Left ventricle myocardium superior (tissue), 1 donor: ENCODE measurements at places on chromosomes 4 and X.

DNA sequence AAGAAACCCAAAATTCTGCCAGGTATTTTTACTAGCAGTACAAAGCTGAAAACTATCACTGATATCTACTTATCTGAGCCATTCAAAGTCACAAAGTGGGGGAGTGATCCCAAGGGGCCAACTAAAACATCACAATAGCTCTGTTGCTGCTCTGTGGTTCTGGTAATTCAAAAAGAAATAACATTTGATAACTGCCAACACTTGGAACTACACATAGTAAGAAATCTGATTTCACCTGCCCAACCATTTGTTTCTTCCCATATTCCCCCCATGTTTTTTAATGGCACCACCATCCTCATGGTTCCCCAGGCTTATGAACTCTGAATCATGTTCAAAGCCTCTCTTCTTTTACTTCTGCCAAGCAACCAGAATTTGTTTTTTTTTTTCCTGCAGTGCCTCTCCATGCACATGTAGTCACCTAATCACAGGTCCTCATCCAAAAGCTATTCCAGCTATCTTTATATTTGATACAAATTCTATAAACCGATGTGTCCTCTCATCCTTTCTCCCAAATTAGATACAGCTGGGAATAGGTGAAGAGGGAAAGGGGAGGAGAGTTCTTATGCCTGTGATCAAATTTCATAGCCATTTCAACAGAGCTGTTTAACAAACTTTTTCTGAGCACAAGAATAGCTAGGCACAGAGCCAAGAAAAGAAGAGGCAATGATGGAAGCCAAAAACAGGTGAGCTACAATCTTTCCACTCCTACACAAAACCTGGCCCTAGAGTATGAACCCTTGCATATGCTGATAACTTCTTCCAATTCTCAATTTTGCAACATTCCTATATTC lies 7.7 kb downstream of the AMMECR1 start:
- DNase-seq, result no peak

- no peak for DNase-seq
Measured at GRCh38 chr4:163536091-163536490, 41.6 kb downstream of the TMA16 start.

DNA sequence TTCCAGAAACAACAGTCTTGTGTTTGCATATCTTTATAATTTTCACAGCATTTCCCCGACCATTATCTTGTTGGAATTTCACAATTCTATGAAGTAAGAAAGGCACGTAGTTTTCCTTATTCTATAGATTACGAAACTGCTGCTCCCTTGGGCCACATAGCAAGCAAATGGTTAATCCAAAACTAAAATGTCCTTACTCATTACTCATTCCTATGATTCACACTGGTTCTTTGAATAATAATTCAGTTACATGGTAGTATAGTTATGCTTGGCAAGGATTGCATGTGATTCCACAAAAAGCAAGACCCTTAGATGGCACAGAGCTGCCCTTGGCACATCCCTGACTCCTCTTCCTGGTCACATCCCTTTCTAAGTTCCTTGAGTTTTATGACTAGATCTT lies 51.2 kb downstream of the OR13H1 start:
- DNase-seq, result no peak

- DNase-seq, result no peak
Measured at GRCh38 chr4:184850018-184850417, 24.2 kb upstream of the ACSL1 start.

DNA sequence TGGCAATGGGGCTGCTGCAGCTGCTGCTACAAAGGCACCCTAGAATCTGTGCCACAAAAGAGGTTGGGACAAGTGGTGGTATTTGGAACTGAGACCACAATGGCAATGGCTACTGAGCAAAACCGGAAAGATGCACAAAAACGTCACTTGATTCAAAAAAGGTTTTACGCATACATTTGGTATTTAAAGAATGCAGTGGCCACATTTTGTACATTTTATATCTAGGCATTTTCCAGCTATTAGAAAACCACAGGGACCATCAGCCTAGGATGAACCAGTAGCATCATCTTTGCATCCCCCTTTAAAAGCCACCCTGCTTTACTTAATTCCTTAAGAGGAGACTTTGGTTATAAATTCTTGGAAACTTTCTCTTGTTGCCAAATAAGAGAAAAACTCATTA lies 104.8 kb upstream of the CXCL13 start:
- no peak for DNase-seq

DNA sequence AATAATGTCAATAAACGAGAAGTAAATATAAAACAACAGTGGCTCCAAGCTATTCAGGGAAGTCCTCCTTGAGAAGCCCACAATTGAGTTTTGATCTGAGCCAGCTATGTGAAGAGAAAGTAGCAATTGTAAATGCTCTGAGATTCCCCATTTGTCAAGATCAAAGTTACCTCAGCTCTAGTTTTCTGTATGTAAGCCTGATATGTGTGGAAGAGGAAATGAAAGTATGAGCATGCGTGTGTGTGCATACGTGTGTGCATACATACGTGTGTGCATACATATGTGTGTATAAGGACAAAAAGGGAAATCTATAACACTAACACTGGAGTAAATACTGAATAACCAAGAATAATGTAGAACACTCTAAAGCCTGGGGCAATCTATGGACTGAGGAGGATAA lies 130.3 kb downstream of the SCFD2 start:
- no peak for DNase-seq

DNA sequence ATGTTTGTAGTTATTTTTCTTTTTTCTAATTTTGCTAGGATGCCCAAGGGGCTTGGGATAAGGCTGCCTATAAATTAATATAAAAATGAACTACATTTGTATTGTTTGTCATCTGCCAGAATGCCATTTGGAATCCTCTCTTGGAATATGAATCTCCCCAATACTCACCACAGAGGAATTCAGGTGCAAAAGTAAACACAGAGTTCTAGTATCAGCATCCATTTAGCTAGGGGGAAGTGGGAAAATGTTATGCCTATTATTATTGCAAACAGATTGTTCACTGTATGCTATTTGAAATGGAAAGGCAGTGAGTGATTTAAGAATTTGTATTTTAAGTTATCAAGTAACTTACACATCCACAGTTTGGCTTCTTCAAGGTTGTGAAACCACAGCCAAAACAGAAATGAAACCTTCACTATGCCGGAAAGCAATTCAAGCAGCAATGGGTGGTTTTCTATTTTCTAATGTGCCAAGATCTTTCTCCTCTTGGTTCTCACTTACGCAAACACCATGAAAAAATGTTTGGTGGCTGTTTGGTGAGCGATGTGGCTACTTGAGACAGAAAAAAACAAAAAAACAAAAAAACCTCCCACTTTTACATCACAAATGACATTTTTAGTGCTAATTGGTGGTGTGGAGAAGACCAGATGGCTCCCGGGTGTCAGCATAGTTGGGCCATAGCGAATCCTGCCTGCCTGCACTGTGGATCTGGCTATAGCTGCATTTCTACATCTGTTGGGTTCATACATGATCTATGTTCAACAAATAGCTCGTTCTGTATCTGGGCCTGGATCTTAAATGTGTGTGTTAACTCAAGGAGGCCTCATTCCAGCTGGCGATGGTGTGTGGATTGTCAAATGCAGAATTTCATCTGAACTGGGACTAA lies 200.8 kb upstream of the GIMD1 start:
- no peak for DNase-seq
